CD8-positive, alpha-beta T cell (primary cell): ENCODE measurements at places on chromosomes 3 and 15.

- DNase-seq: no peak
Observed at GRCh38 chr15:27776501-27776900, 322.6 kb downstream of the OCA2 start.

DNA sequence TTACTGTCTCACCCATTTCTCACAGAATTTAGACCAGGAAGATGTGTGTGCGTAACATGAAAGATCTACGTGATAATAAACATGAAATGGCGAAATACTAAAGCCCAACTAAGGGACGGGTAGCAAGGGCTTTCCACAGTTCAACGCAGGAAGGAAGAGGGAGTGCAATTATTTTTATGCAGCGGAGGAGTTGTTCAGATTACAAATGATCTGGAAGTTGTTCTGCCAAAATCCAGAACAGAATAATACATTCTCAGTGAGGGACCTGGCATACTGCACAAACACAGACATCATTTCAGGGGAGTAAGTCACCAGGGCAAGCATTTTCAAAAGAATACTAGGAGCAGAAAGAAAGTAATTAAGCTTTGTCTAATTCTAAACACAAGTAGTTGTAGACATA, 133.6 kb upstream of the RAP2B start:
- DNase-seq: no peak

DNA sequence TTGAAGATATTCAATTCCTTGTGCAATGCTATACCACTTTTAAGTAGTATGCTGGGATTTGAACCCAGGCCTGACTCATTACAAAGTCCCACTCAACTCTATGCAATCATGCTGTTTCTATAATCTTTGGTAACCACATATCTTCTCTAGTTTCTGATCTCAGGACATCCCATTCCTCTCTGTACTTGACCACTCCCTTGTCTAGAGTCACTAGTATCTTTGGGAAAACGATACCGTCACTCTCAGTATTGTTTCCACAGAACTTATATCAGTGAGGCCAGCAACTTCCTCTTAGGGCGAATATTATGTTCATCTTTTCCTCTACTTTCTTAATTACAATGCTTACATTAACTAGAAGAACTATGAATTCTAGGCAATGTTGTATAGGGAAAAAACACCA, 137.3 kb upstream of the TSPAN3 start:
- no peak for DNase-seq

DNA sequence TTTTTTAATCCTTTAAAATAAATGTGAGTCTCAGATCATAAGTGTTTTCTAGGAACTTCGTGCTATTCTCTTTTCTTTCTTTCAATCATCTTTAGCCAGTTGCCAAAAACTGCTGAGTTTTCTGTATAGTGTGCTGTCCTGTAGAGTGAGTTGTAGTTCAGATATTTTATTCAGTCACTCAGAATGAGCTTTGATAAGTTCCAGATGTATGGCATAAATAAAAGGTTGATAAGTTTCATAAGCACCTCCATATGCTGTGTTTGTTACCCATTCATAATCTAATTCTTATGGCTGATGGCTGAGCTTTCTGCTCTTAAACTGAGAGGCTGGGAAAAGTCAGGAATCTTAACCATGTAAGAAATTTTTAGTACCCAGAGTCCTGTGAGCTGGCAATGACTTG, 59.3 kb upstream of the COL6A6 start:
- DNase-seq: no peak

- DNase-seq: no peak
Observed at GRCh38 chr15:27043770-27044169, 72.8 kb downstream of the GABRG3 start.

DNA sequence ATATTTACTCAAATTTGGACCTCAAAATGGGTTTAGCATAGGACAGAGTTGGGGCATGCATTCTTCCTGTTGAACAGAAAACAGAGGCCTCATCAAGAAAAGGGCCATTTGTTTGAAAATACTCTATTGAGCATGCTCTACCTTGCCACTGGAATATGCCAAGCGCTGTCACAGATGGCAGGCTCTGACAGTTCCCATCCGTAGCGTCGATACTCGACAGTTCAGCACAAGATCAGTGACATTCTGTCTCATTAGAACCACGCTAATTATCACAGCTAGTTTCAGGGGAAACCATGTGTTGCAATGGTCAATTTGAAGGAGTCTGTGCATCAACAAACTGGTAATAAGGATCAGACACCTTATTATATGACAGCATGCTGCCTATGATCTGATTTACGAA, 54.5 kb downstream of the SATB1 start:
- DNase-seq: no peak
